ENCODE measurements at places on chromosomes 3 and 15.

- no peak for DNase-seq
These were observed 70.4 kb upstream of the BLM start for GRCh38 chr15:90646662-90647305.

- DNase-seq = no peak
These were observed 74.9 kb downstream of the ADCY5 start for GRCh38 chr3:123374016-123374415.

DNA sequence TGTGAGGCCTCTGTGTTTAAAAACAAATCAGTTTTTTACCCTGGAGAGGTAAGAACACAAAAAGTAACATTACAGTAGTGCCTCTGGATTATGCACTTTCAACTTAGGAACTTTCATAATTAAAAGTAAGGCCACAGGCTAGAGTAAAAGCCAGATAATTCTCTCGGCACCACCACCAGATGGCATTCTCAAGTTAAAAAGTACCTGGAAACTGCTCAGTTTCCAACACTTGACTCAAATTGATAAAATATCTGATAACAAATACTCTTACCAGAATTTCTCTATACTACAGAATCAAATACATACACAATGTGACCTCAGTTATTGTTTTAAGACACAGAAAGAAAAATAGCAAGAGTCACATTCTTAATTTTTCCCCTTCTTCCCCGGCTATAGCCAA is 19.9 kb downstream of the SPICE1 start:
- DNase-seq = no peak

DNA sequence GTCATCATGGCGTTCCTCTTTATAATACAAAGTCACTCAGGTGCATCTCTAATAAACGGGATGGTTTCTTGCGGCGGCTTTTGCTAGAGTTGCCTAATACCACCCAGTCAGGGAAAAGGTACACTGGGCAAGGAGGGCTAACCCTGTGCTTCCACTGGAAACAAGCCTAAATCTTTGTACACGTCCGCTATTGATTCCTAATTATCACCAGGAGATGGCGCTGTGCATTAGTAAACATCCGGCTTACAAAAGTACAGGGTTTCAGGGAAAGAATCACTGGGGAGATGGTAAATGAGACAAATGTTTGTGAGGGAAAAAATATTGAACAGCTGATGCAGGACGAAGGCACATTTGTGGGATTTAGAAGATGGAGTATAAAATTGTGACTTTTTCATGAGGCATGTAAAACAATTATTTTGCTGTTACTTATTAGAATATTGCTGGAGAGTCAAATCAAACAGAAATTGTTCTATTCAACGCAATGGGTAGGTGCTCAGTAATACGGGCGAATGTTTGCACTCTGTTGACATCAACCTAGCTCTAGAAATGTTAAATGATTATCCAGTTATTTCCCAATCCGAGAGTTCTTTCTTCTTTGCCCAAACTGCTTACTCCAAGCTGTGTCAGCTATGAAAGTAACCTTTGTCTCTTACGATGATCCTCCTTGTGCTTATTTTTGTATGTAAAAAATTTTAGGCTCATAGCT is 50.6 kb downstream of the GMNC start:
- DNase-seq = peak; percentile 79

- no peak for DNase-seq
These were observed 34.9 kb downstream of the IQGAP1 start for GRCh38 chr15:90422936-90423335.

DNA sequence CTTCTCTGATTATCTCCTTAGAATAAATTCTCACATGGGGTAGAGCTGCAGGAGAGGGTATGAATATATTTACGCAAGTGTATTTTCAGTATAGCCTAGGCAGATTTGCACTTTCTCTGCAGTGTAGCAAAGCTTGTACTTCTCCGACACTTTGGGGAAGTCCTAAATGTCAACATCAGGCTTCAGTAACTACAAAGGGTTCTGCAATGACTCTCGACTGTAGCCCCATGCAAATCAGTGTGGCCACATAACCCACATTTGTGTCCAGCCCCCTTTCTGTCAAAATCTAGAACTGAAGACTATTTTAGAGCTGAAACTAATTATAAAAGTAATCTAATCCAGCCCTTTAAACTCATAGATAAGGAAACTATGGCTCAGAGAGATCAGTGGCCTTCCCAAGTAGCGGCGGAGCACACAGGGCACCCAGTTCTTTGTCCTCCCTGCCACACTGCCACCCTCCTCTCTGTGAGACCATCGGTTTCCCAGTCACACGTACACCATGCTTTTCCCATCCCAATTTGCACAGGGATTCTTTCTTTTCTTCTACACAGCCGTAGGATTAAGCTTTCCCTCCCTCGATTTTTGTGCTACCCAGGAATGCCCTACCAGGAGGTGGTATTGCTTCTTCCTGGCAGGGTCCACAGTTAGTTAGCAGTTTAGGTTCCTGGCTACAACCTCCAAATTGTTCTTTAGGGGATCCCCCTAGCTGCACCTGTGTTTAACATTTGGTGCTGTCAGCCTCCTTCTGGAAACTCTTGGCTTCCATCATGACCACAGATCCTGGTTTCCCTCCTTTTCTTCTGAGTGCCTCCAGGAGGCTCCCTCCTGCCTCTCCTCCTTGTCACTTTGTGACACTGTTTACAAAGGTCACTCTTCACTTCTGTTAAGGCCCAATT is 22.9 kb downstream of the MRAS start:
- no peak for DNase-seq

GRCh38 chr3:12838179-12838965 is 3.0 kb downstream of the RPL32 start:
- no peak for DNase-seq

DNA sequence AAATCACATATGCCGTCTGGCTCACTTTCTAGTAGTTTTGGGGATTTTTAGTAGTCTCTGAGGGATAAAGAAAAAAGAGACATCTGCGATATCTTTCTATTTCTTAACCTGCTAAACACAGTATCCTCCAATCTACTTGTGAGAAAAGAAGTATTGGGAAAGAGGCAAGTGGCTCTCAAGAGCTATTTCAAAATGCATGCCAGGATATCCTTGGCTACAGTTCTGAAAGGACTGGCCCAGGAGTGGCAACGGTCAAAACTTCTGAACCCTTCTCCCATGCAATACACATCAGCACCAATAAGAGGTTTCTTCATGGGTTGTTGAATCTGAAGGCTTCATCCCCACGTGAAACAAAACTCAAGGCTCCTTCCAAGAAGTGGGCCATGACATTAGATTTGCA is 204.0 kb upstream of the WNT5A start:
- no peak for DNase-seq

DNA sequence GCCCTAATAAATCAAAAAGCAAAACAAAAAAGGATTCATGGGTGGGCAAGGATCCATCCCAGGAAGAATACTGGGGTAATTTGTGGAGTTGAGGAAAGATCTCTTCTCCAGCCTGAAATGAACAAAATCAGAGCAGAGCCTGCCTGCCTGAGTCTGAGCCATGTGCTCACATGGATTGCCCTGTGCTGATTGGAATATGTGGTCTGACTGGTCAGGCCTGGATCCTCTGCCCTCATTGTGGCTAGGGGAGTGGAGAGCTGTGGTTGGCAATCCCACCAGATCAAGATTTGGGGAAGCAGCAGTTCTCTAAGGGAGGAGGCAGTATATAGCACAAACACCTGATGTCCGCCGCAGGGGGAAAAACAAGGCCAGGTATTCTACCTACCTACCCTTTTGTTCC is 6.8 kb upstream of the NUDT16 start:
- no peak for DNase-seq

- no peak for DNase-seq
These were observed 68.5 kb downstream of the MYO1E start for GRCh38 chr15:59304034-59304795.

- no peak for DNase-seq
These were observed 27.9 kb upstream of the RTP1 start for GRCh38 chr3:187169231-187169960.

- DNase-seq = no peak
These were observed 56.1 kb upstream of the WNT5A start for GRCh38 chr3:55543181-55543614.

- DNase-seq = no peak
These were observed 173.6 kb upstream of the BHLHE40 start for GRCh38 chr3:4805662-4806061.

DNA sequence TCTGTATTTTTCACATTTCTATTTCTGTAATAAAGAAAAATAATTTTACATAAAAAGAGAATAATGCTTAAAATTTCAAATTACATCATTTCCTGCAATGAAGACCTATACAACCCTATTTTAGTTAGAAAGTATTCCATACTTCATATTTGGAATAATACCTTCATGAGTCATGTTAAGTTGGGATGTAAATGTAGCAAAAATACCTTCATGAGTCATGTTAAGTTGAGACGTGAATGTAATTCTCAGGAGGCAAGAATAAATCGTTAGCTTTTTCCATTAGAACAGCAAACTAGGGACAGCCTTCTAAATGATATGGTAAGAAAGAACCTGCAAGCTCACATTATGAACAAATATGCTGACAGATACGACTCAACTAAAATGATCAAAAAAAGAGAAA is 91.9 kb downstream of the NAALADL2 start:
- no peak for DNase-seq
